ENCODE measurements at places on chromosomes 2 and 18.

GRCh38 chr2:221753401-221753800, 181.3 kb upstream of the EPHA4 start:
- no peak for DNase-seq

GRCh38 chr2:33605056-33605455, 6.0 kb upstream of the FAM98A start:
- DNase-seq, result no peak

- DNase-seq, result no peak
These were observed 251.9 kb upstream of the RAB12 start for GRCh38 chr18:8357320-8357719.

DNA sequence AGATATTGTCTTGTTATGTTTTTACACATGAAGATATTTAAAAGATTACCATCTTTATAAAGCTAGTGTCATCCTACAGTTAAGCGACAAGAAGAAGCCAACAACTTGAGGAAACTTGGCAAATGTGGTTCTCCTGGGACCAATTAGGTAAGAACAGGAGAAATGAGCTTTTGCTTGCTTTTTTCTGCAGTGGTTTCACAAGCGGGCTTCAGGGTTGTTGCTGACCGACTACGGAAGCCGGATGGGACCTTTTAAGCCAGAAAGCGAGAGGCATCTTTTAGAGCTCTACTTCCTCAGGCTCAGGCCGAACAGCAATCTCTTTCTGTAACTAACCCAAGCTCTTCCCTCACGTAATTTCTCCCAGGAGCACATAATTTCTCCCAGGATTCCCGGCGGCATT, 256.5 kb downstream of the CNTNAP5 start:
- no peak for DNase-seq

DNA sequence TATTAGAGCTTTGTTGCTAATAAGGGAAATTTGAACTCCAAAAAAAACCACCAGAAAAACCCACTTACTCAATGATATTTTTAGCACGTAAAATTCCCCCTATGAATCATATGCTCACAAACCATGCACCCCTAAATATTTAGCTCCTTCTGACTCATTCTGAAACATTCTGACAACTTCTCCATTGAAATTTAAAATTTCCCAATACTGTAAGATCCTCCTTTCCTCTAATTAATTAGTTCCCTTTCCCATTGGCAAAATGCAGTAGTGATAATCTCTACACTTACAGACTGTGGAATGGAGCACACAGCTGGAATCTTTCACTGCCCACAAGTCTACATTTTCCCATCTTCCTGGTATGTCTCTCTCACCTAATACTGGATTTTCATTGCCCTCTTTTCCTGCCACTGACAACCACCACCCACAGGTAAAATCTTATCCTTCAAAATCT, 215.8 kb upstream of the ACVR2A start:
- DNase-seq, result no peak

DNA sequence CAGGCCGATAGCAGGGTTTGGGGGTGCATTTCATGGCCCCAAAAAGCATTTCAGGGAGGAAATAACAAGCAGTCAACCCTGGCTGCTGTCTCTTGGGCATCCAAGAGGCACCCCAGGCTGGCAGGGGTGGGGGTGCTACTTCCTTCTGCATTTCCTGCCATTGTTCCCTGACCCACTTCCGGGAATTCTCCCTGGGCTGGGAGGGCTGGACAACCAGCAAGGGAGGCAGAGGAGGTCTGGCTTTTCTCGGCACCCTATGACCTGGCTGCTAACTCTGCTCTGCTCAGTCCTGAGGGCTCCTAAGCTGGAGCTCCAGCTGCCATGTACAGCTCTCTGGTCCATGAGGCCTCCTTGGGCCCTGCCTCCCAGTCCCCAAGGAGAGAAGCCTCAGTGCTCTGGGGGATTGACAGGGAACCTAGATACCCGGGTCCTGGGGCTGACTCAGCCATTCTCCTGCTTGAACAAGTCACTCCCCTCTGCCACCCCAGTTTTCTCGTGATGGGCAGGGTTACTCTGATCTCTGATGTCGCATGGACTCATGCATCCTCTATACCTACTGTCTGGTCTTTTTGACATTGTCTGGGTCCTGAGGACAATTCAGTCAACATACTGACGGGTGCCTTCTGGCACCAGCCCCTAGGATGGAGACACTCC, 47.2 kb downstream of the DYSF start:
- no peak for DNase-seq

- DNase-seq, result no peak
These were observed 26.1 kb downstream of the GAD1 start for GRCh38 chr2:170842785-170843184.

- DNase-seq, result no peak
These were observed 129.7 kb upstream of the OSR1 start for GRCh38 chr2:19488009-19488691.

DNA sequence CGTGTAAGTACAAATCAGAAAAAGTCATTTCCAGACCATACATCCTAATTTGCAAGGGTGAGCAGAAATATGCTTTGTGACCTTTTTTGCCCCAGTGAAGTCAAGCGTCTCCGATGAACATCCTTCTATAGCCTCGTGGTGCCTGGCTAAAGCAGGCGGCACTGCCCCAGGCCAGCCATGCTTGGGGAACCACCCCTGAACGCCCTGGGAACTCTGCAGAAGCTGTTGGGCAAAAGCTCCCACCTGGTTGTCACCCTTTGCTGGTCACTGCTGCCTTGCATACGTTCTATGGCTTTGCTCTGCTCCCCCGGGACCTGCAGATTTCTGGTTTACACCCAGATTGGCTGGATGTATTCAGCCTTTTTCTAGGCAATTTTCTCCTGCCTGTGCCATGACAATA, 256.4 kb downstream of the SS18 start:
- no peak for DNase-seq

GRCh38 chr2:74597410-74597809, 42.9 kb downstream of the DOK1 start:
- DNase-seq, result no peak

GRCh38 chr2:187971893-187972292, 319.8 kb upstream of the GULP1 start:
- DNase-seq, result no peak

- DNase-seq, result no peak
These were observed 90.5 kb upstream of the MYO3B start for GRCh38 chr2:170087413-170087793.

DNA sequence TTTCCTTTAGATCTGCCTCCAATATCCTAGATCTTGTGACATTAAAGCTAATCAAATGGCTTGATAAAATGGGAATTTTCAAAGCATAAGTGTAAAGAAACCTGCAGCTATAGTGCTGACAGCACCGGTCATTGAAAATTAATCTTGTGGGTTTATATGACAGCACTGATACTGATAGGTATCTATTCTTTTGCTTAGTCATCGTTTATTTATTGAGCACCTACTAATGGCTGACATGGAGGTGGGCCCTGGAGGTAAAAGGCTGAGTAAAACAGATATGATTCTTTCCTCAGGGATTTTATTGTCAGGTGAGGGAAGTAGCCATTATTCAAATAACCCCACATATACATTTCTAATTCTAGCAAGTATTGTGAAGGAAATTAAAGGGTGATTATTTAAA, 282.5 kb downstream of the LRRTM1 start:
- no peak for DNase-seq

DNA sequence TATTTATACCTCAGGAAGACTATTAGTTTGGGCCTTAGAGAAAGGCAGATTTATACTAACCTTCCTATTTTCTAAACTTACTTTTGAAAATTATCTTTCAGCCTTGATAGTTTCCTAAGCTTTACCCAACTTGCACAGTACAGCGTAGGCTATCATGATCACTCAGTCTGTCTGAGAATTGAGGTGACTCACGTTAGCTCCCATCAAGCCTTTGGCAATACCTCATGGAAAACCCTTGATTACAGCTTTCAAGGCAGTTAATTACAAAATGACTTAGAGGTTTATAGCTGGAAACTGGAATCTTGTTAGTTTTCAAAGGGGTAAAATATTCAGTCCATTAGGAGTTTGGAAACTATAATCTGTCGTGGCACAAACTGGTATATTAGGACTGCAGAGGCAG, 26.4 kb upstream of the ARMC9 start:
- DNase-seq, result no peak

- DNase-seq, result no peak
These were observed 26.8 kb downstream of the ACMSD start for GRCh38 chr2:134865067-134865787.

- no peak for DNase-seq
These were observed 41.4 kb downstream of the STEAP3 start for GRCh38 chr2:119264781-119265692.

GRCh38 chr2:237968048-237968862, 1.4 kb downstream of the UBE2F start:
- DNase-seq, result no peak

All from stimulated activated CD8-positive, alpha-beta memory T cell treated with anti-CD3 and anti-CD28 coated beads, Interleukin-4, amount 100 ng/mL, for 1 hour (primary cell).